EL (cell line): ENCODE measurements at places on chromosomes 4 and X.

DNA sequence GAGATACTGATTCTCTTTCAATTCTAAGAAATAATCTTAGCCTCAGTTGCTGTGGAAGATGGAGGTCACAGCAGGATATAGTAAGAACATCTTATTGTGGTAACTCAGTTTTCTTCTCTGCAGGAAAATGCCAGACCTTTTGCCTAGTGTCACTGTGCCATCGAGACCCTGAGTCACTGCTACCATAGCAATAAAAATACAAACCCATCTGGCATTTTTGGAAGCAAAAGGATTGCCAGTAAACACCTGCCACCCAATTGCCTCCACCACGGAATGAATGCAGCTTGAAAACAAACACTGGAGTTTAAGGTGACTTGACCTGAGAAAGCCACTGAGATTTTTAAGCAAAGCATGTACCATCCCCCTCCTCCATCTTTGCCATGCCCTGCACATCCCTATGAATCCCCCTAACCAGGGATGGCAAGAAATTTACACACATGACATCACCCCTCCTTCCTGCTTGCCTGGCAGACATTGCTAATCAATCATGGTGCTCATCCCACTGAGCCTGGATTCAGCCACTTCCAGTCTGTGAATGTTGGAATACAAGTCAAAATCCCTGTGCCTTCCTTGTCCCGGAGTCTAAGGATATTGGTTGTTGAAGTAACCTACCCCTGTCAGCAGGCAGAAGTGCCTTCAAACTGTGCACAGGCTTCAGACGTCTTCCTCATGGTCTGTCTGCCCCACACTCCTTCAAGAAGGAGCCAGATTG is 59.6 kb upstream of the MAMLD1 start:
- no peak for DNase-seq

GRCh38 chr4:140472156-140472555 is 25.9 kb downstream of the MGAT4D start:
- no peak for DNase-seq

DNA sequence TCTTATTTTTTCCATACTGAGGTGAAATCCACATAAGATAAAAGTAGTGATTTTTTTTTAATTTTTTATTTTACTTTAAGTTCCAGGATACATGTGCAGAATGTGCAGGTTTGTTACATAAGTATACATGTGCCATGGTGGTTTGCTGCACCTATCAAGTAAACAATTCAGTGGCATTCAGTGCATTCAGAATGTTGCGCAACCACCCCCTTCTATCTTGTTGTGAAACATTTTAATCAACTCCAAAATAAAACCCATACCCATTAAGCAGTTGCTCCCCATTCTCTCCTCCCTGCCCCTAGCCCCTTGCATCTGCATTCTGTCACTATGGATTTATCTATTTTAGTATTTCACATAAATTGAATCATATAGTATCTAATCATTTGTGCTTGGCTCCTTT is 121.2 kb downstream of the KLHL13 start:
- no peak for DNase-seq

- DNase-seq, result no peak
Measured at GRCh38 chr4:174581901-174582300, 59.6 kb upstream of the HPGD start.

GRCh38 chr4:69749771-69750170 is 10.6 kb downstream of the SULT1B1 start:
- DNase-seq, result no peak

GRCh38 chr4:100982345-100982744 is 365.0 kb downstream of the PPP3CA start:
- DNase-seq, result no peak

DNA sequence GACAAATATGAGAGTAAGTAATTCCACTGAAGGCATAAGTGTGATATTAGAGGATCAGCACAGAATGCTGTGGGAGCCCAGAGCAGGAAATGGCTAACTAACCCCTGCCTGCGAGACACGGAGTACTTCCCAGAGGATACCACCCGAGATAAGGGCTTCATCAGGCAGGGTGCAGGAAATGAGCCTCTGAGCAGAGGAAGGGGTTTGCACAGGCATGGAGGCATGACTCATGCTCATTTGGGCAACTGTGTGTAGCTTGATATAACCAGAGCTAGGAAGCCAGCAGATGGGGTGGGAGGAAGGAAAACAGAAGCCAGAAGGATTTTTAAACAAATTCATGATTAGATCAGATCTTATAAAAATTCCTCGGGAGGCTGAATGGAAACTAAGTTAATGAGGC is 70.0 kb upstream of the TSPAN5 start:
- DNase-seq, result peak; percentile 82

- DNase-seq, result no peak
Measured at GRCh38 chr4:72448231-72448630, 120.8 kb downstream of the ADAMTS3 start.
